Stromal cell of bone marrow (primary cell): ENCODE measurements at places on chromosomes 3 and 15.

- DNase-seq, result no peak
Measured at GRCh38 chr3:196073255-196073753, 8.6 kb downstream of the TFRC start.

- no peak for DNase-seq
Measured at GRCh38 chr3:116199063-116199462, 246.2 kb downstream of the LSAMP start.

- DNase-seq, result no peak
Measured at GRCh38 chr15:66388576-66388975, 1.9 kb downstream of the MAP2K1 start.

- no peak for DNase-seq
Measured at GRCh38 chr15:29815000-29815710, 7.1 kb downstream of the TJP1 start.

DNA sequence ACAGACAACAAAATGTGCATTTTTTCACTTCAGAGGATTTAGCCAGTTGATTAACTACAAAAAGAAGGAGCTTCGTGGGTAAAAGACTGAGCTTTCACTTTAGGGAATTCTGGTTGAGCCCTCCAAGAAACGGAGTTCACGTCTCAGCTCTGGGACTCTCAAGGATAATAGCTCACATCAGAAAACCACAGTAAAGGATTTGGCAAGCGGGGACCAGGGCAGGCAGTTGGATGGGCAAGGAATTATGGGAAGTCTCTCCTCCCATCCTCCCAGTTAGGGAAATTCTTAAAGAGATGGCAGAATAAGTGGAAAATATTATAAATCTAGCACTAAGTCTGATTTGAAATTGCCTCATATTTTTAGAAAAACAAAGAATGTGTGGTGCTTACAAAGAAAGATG is 188.3 kb upstream of the EOMES start:
- peak; percentile 72 for DNase-seq

DNA sequence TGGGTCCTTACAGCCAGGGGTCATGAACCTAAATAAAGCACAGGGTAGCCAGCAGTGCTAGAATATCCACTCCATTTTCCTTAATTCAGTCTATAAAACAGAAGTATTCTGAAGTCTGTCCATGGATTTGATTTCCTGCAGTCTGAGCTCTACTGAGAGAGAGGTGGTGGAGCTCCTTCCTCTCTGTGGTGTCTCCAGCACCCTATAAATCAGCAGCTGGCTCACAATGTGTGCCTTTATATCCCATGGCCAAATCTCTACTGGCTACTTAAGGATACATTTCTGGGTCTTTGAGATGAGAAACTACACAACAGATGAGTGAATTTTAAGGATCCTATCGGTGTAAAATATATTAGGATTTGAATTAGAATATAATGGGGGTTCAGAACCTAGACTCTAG is 339.9 kb upstream of the RBMS3 start:
- DNase-seq, result no peak

- DNase-seq, result no peak
Measured at GRCh38 chr3:108953210-108953609, 469 bp downstream of the GUCA1C start.
